Left lobe of liver (tissue), 2 donors: ENCODE measurements at places on chromosomes 3 and 15.

- DNase-seq: no peak
These were observed 8.7 kb upstream of the GRM2 start for GRCh38 chr3:51698209-51698608.

DNA sequence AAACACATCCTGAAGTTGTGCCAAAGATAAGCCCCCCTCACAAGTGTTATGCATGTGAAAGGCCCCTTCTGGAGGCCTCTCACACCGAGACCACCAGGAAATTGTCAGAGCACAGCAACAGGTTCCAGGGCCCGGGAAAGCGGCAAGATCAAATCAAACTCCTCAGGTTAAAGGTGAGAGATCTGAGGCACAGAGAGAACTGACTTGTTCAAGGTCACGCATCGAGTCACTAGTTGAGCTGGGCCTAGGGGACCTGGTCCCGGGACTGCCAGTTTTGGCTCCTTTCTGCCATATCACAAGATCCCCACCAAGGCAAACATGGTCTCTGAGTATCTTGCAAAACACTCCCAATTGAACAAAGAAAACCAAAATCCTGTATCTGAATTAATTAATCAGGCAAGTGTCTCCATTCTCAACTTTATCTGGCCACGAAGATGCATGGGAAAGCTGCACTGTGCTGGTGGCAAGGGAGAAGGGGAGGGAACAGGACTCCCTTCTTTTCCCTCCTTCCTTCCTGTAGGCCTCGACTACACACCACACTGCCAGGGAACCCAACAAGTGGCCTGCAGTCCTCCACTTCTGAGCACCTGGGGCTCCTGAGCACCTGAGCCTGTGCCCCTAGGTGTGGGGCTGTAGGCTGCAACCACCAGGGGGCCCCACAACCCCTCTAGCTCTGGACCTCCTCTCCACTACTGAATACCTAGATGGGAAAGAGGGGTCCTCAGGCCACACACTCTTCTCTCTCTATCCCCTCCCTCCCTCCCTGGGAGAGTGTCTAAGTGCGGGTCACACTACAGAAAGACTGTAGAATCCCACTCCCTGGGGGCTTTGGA, 37.3 kb downstream of the ANP32A start:
- peak; percentile 64 for DNase-seq

GRCh38 chr3:47006145-47006651, 26.7 kb downstream of the NBEAL2 start:
- peak; percentile 12 for DNase-seq

DNA sequence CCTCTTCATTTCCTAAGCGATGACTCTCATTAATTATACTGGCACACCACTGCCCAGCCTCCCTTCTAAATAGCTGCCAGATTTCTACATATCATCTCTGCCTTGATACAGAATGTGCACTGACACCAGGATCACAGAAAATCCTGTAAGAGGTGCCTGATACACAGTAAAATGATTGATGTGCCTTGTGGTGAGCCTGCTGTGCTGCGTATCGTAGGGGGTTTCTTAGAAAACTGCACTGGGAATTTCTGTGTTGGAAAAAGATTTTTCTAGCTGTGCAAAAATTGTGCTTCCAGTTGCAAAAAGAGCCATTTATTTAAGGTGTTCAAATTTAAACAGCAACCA, 3.0 kb upstream of the PLCH1 start:
- DNase-seq: no peak

DNA sequence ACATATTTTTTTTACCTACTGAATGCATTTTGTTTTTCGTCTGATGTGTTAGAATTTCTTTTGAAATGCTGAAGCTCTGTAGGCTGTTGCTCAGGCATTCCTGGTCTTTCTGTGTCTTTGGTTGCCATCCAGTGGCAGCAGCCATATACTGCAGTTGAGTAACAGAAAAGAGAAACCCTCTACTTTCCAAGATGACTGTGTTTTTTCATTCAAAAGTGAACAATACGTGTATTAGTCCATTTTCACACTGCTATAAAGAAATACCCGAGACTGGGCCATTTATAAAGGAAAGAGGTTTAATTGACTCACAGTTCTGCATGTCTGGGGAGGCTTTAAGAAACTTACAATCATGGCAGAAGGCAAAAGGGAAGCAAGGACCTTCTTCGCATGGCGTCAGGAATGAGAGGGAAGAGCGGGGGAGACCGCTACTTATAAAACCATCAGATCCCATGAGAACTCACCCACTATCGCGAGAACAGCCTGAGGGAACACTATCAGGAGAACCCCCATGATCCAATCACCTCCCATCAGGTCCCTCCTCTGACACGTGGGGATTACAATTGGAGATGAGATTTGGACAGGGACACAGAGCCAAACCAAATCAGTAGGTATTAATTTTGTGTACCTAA, 4.7 kb upstream of the GOLGA8B start:
- DNase-seq: peak; percentile 55

DNA sequence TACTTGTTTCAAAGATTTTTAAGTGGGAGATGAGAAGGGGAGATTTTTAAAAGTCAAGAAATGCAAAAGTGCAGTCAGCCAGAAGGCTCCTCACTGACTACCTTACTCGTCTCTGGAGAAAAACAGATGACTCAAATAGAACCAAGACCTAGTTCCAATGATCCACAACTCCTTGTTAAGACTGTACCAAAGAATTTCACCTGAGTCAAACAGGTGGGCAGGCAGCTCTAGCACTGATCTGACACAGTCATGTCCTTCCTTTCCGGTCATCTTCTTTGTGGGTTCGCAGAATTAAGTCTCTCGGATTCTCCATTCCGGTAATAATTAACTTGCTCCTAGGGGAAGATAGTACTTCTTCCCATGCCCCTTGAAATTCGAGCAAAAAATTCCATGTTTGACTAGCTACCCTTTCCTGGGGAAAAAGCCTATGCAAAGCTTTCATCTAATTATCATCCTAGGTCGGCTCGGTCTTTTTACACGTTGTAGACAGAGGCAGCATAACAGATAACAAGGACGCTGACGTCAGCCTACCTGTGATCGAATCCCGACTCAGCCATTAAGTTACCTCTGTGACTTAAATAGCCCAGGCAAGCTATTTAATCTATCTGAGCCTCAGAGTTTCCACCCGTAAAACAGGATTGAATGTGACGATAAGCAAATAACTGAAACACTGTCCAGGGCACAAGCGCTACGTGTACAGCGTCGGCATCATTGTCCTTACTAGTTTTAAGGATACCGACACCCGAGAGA, 758 bp downstream of the SELENOK start:
- no peak for DNase-seq

GRCh38 chr3:97954228-97954827, 17.9 kb downstream of the RIOX2 start:
- DNase-seq: no peak

DNA sequence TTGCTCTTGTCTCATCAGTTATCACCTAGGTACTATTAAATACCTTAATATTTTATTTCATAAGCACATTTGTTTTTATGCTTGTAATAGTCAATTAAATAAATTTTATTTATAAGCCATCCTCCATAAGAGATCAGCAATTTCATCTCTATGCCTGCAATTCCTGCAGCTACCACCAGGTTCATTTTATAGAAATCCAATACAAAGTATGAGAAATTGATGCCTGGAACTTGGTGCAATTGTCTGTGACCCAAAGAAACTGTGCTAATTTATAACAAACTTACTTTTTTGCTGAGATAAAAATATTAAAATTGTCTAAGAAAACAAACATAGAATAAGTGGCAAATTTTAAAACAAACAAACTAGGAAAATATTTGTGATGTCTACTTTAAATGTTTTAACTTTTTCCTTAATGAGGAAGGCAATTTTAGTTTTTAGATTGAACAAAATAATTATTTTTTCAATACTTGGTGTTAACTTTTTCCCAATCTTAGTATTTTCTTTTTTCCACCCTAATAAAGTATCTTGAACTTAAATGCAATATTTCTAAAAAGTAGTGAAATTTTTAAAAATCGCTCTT, 1026.6 kb downstream of the ROBO1 start:
- DNase-seq: no peak

- no peak for DNase-seq
These were observed 1048.1 kb downstream of the SI start for GRCh38 chr3:164030194-164030593.

DNA sequence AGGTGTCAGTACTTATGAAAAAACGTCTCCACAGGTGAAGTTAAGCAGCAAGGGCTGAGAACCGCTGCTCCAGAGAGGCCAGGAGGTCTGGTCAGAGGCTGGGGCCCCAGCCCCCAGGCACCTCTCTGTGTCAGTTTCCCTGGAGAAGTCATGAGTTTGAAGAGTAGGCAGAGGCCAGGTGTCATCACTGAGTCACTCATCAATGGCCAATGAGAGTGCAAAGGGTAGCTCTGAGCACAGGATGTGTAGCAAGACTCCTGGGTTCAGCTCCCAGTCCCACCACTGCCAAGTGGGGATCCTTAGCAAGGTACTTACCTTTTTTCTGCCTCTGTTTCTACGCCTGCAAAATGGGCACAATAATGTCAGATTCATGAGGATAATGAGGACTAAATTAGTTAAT, 47.9 kb downstream of the CORO2B start:
- no peak for DNase-seq

DNA sequence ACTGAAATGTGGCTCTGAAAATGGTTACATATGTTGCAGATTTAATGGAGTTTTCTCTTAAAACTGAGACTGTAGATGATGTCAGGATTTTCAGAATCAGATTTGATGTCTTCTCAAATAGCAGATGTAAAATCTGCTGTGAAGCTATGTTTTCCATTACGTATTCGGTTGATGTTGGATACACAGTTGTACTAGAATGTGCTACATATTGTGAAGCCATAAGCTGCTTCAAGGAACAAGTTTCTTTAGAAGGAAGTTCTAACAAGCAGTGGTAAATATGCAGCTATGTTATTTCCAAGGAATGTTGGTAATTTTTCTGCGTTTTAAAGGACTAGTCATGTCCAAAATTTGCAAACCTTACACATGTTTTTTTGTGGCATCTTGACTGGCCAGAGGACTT, 197.7 kb downstream of the RBMS3 start:
- DNase-seq: no peak

GRCh38 chr3:196983186-196983585, 14.6 kb upstream of the PIGZ start:
- no peak for DNase-seq

DNA sequence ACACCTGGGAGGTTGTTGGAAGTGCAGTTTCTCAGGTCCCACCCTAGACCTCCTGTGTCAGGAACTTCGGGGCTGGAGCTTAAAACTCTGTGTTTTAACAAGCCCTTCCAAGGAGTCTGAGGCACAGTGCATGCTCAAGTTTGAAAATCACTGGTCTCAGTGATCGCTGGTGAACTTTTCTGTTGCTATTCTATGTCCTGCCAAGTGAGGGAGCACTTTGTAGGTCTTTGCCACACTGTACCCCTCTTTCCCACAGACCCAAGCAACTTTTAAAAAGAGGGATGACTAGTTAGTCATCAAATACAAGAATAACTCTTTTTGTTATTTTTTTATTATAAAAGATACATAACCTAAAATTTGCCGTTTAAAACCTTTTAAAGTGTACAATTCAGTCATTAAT, 133.7 kb downstream of the AGBL1 start:
- DNase-seq: no peak

- DNase-seq: no peak
These were observed 181.7 kb upstream of the NSMCE3 start for GRCh38 chr15:29451201-29451781.

DNA sequence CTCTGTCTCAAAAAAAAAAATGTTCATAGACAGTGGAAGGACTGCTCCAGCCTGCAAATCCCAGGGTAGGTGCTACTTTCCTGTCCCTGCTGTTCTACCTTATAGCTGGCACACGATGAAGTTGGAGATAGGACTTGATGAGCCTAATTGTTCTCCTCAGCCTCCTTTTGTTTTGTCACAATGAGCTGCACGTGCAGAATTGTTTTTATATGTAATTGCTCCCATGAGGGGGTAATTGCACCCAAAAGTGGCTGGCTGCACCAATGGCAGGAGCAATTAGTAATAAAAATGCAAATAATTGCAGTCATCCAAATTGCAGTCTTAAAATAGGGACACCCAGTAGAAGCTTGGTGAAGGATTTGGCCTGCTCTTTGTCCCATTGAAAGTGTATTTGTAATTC, 63.0 kb upstream of the PFN2 start:
- DNase-seq: no peak

- no peak for DNase-seq
These were observed 116.3 kb downstream of the TFG start for GRCh38 chr3:100825574-100825973.

DNA sequence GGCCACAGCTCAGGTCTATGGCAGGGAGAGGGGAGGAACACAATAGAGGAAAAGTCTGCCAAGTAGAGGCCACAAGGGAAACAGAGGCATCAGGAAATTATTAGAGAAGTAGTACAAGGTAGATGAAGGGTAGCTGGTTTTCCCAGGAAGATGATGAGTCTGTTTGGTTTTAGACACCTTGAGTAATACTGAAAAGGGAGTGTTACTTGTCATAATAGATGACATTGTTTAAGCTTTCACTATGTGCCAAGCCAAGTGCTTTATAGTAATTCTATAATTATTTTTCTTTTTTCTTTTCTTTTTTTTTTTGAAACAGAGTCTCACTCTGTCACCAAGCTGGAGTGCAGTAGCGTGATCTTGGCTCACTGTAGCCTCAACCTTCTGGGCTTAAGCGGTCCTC, 13.7 kb downstream of the PXK start:
- no peak for DNase-seq

GRCh38 chr3:15380980-15381890, 46.1 kb downstream of the METTL6 start:
- DNase-seq: no peak

GRCh38 chr3:37993460-37993819, 2.9 kb downstream of the VILL start:
- DNase-seq: no peak

DNA sequence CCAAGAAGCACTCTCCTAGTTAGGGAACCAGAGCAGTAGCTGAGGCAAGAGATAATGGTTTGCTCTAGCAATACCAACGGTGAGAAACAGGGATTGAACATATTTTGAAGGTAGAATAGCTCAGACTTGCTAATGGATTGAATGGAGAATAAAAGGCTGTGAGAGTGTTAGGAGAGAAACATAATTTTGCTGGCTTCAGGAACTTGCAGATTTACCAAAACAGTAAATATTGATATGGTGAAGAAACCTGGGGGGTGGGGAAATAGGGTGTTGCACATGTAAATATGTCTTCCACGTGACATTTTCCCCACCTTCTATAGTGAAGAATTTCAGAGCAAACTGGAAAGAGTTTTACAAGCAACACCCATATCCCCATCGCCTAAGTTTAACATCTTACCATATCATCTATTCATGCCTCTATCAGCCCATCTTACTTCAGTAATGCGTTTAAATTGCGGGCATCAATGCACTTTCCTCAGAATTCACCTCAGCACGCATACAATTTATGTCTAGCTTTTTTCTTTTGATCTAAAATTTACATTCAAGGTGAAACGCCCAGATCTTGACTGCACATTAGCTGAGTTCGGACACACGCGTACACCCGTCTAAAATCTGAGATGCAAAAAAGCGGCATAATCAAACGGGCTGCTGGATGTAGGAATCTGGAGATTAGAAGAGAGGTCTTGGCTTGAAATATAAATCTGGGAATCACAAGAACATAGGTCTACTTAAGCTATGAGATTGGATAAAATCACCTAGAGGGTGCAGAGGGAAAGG, 891 bp upstream of the NR1D2 start:
- DNase-seq: no peak

GRCh38 chr15:35281515-35281914, 196.4 kb upstream of the NANOGP8 start:
- no peak for DNase-seq

GRCh38 chr3:36305929-36306520, 74.3 kb upstream of the STAC start:
- no peak for DNase-seq

GRCh38 chr3:165259541-165260193, 63.5 kb upstream of the SLITRK3 start:
- no peak for DNase-seq

GRCh38 chr3:195583831-195584542, at the start of gene APOD:
Gene APOD (minus strand): TSS chr3:195583940. CDS start chr3:195579461, 4,479 bp downstream.
- no peak for DNase-seq

- no peak for DNase-seq
These were observed 348.1 kb downstream of the ARPP21 start for GRCh38 chr3:35987386-35987785.
